ENCODE measurements at places on chromosomes 4 and X. TPM values are rescaled to one million over a fixed set of nuclear protein-coding genes. Genes with fewer than 3 reads are reported as not detected.
A peak's percentile ranks its signal among the peaks of the same experiment; 100 is the strongest.

Gene RBMXL3
- total RNA-seq = not detected

- DNase-seq = no peak
These were observed 72.7 kb upstream of the BOD1L1 start for GRCh38 chr4:13700021-13700857.

DNA sequence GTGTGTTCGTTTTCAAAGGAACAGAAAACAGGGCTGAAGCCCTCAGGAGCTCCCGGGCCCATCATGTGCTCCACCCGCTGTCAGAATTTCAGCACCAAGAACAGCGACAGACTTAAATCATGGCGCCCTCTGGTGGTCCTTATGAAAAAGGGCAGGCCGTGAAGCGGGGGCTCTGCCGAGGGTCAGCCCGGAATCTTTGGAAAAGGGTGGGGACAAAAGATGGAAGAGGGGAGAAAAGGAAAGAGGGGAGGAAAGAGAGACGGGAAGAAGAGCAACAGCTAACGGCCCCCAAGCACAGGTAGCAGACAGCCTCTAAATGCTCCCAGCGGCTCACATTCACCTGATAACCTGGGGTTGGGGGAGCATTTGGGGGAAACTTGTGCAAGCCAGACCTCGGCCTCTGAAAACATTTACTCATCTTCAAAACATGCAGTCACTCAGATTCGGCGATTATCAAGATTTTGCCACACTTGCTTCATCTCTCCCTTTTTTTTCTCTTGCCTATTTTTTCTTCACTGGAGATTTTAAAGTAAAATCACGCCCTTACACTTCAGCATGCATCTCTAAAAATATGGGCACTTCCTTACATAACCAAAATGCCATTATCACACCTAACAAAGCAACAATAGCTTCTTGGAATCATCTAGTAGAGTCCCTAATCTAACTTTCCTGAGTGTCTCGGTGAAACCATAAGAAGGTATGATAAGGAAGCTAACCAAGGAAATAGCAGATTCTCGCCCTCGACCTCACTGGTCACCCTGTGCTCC, 28.1 kb upstream of the MAN2B2 start:
- peak; percentile 74 for DNase-seq

- peak; percentile 54 for DNase-seq
These were observed at the start of gene TMEM185A for GRCh38 chrX:149631234-149632165. Gene TMEM185A (minus strand): TSS chrX:149631792. CDS start chrX:149631580, 212 bp downstream.

- no peak for DNase-seq
These were observed 497.1 kb downstream of the FAT4 start for GRCh38 chr4:125811892-125812291.

- DNase-seq = no peak
These were observed 83.8 kb downstream of the FAM53A start for GRCh38 chr4:1600211-1600780.

DNA sequence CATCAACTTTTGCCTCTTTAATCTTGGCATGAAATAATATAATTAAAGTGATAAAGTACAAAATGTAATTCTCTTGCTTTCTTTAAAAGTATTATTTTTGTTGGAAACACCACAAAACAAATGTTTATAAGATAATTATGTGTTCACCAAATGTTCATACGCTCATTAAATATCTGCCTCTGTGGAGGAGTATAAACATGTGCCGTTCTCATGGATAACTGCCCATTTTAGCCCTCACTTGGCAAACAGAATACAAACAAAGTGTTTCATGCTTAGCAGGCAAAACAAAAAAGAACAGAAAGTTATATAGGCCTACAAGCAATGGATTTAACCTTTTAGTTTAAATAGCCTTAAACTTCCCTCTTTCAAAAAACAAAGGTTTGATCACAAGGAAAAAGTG, 800.5 kb upstream of the DIAPH2 start:
- DNase-seq = no peak

All from dermis microvascular lymphatic vessel endothelial cell (primary cell).